ENCODE measurements at places on chromosomes 2 and 18.

DNA sequence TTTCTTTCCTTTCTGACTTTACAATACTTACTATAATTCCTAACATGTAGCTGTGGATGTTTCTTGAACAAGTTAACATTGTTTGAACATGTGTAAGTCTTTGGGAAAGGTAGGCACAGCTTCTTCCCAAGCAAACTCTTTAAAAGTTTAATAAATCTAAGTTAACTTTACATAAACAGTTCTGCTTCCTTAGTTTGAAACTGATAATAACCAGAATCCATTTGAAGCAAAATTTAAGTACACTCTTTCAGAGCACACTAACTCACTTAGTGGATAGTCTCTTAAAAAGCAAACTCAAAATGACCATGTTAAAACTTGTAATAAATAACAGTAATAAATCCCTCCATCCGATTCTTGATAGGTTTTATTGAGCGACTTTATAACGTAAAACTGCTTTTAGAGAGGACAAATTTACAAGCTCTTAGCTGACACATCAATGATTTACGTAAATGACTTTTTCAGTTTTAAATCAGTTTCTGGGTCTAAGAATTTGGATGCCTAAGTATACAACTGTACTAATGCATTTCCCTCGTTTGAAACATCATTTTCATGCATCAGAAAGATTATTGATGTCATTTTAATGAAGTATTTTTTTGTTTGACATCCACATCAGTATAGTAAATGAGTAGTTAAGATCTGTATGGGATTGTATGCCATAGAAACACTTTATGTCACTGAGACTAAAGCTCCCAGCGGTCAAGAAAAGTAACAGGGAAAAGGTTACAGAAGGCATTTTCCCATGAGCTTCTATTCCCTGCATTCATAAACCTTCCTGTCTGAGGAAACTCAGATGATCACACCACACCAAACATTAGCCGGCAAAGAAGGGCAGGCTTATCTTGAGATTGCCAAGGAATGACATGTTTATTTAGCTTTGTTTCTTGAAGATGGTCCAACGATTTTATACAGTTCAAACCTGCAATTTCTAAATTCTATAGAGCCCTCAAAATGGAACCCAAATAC, 67.5 kb downstream of the PDE1A start:
- no peak for DNase-seq

- DNase-seq: peak; percentile 92
These were observed 97.6 kb upstream of the SLC39A10 start for GRCh38 chr2:195559431-195559914.

DNA sequence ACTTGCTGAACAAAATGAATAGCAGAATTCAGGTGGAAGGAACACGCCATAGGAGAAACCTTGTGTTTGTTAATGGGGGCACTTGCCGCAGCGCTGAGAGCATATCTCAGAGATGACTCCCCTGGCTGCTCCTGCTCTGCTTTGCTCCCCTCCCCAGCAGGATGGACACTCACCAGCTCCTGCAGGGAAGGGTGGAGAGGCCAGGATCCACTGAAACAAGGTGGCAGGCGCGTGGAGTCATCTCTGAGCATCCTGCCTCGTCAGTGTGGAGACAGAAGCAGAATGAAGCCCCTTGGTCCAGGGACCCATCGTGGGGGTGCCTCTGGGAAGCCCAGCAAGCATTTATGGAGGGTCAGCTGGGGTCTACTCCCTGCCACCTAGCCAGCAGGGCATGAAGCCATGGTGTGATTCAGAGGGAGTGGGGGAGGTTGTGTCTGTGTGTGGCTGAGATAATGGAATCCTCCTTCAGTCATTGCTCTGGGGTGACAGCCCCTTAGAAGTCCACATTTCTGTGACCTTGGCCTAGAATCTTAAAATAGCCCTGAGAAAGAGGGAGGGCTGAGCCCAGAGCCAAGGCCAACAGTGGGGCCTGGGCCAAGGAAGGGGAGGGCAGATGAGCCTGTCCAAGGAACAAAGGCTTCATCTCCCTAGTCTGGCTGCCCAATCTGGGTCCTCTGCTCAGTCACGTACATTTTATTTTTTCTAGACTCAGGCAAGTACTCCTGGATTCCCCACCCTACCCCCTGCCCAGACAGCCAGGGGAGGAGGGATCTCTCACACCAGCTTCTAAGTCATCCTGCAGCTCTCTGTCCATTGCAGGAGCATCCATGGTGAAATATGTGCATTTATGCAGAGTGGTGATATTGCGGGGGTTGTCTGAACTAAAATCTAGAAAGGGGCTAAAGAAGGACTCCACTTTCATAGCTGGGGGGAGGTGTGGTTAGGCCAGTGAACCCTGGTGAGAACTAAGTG, 215.4 kb downstream of the ZBTB7C start:
- no peak for DNase-seq

GRCh38 chr2:23350041-23350791, 34.8 kb upstream of the KLHL29 start:
- no peak for DNase-seq

DNA sequence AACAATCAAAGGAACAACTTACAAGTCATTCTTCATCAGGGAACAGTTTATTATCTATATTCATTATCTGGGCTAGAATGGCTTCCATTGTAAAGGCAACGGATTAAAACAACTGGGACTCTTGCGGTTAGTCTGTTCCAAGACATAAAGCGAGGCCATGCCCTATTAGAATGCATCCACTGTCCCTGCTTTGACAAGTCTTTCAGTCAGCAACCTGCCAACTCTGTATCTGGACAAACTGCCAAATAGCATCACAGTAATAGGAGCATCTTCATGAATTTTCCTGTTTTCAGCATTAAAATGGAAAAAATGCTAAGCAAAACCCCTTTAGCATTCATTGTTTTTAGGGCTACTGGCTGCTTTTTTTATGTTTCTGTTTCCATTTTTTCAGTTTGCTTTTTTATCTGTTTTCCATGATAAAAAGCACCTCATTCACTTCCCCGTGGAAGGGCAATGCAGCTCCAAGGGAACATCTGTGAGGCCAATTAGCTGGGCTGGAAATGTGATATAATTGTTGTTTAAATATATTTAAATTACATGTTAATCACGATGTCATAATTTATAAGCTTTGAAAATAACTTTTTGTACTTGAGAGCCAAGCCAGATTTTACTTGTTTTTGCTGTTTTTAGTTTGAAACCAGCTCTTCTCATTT, 834.3 kb downstream of the CPS1 start:
- DNase-seq: no peak

DNA sequence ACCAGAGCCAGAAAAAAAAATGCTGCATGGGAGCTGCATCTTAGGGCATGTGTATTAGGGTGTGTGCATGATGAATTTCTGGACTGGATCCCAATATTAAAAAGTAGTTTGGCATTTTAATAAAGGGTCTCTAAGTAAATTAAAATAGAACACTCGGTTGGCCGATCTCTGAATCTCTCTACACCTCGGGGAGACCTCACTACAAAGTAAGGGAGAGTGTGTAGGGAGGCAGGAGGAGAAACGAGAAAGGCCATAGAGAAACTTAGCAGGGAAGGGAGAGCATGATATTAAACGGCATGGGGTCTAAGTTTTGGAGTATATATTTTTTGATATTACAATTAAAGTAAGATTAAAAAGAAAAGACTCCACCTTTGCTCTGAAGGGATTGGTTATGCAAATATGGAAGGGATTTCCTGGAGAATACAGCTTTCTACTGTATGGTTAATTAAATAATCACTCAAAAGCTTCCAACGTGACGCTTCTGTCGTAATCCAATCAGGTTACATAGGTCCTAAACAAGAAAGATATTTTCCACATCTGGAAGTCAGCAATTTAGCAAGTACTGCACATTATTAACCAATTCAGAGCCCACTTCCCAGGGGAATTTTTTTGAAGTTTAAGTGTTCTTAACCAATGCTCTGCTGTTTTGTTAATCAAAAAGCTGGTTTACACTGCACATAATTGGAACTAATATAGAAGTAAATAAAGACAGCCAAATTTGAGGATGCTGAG, 1.0 kb upstream of the ZEB2 start:
- DNase-seq: peak; percentile 53

DNA sequence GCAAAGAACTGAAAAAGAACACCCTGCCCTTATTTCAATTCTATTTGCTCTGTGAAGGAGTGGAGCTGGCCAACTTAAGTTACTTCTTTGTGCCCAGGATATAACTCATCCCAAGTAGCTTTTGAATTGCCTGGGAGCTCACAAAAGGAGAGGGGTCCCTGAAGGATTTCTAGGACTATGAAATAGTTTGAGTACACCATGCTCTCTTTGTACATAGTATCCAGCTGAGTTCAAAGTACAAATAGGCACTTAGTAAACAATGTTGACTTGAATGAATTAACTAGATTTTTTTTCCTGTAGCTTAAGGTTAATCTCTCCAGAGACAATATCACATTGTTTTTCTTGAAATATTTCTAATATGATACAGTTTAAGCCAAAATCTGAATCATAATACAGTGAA, 47.7 kb downstream of the ZC3H15 start:
- DNase-seq: no peak

- DNase-seq: no peak
These were observed 33.4 kb downstream of the YPEL5 start for GRCh38 chr2:30180226-30180625.

- no peak for DNase-seq
These were observed 228.7 kb upstream of the SIX2 start for GRCh38 chr2:45237850-45238542.

- no peak for DNase-seq
These were observed 2.3 kb upstream of the NR4A2 start for GRCh38 chr2:156334496-156335478.

- DNase-seq: no peak
These were observed 37.3 kb downstream of the FER1L5 start for GRCh38 chr2:96679848-96680247.

DNA sequence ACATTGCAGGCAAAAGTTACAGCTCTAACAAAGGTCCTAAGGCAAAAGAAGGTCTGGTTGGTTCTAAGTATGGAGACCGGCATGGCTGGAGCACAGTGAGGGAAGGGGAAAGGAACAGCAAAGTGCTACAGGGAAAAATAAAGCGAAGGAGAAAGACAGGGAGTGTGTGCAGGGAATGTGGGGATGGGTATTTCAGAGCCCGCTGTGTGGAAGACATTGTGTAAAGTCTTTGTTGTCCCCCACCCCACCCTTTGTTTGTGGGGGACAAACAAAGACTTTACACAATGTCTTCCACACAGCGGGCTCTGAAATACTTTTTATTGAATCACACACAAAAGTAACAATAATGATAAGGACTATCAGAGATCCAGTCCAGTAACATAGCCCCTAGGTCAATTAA, 28.9 kb upstream of the C2orf15 start:
- no peak for DNase-seq

DNA sequence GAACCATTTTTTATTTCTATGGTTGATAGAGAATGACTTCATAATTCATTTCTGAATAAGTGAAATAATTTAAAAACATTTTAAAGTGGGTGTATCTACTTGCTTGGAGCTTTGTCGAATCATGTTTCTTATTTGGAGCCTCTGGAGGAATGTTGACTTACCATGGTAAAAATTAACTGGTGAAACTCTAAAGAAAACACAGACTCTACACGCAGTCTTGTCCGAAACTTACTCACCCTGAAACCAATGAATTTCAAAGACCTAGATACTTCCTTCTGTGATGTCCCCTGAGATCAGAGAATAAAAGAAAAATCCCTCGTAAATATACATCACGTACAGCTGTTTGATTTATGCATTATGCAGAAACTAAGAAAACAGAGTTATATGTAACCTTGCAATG, 665.2 kb upstream of the NRXN1 start:
- no peak for DNase-seq

- DNase-seq: no peak
These were observed 30.9 kb downstream of the GAREM1 start for GRCh38 chr18:32439802-32440201.

- DNase-seq: no peak
These were observed 6.1 kb downstream of the NCAPH start for GRCh38 chr2:96341641-96342040.

- DNase-seq: no peak
These were observed 793.4 kb upstream of the CELF4 start for GRCh38 chr18:38358805-38359657.
